ENCODE measurements at places on chromosomes 5 and 9.

DNA sequence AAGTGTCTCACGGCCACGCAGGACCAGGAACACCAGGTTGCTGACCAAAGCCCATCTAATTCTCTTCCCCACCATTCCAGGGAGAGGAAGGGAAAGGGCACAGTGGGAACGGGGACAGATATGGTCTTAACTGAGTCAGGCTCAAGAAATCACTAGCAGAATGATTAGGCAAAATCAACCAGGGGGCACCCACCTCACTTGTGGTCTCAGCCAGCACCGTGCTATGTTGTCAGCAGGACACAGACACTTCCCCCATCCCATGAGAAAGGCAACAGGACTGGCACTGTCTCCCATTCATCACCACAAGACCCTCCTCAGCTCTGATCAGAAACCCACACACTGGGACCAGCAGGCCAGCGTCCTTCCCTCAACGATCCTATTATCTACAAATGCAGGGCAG, 2.9 kb downstream of the BICD2 start:
- no peak for DNase-seq

- no peak for DNase-seq
These were observed at the start of gene ZNF883 for GRCh38 chr9:113011911-113012381. Gene ZNF883 (minus strand): TSS chr9:113012192.

DNA sequence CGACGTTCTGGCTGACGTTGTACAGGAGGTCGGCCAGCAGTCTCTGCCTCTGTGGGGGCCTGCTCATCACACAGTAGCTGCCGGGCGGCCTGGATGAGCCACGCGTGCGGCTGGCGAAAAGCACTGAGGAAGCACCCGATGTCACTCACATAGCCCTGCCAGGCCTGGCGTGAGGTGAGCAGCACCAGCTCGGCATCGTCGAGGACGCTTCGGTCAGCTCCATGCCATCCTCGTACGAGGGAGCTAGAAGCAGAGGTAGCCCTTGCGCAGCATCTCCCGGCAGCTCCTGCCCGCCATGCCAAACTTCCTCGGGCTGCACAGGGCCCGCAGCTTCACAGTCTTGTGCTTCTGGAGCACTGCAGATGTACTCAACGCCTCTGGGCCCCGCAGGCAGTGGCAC, 6.2 kb downstream of the NDUFB6 start:
- DNase-seq, result no peak

- DNase-seq, result no peak
These were observed 47.1 kb upstream of the FYB1 start for GRCh38 chr5:39266442-39266841.

GRCh38 chr5:116856271-116856670, 281.6 kb upstream of the SEMA6A start:
- DNase-seq, result no peak

DNA sequence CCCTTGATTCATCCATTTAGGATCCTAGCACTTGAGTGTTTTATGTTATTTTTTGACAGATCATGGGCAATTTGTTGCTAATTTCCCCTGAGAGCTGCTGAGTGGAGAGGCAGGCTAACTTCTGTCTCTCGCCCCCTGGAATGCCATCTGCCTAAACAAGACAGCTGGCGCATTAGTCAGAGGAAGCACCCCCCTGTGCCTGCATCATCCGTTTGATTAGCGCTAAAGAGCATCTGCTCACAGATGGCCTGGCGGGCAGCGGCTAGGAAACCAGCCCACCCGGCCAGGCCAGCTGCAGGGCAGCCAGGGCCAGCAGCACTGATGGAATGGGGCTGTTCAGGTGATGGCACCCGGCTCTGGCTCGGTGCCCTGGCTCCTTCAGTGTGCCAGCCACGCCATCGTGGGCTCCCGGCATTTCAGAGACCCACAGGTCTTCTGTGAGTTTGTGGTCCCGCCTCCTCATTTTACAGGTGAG, 22.9 kb upstream of the ASS1 start:
- no peak for DNase-seq

DNA sequence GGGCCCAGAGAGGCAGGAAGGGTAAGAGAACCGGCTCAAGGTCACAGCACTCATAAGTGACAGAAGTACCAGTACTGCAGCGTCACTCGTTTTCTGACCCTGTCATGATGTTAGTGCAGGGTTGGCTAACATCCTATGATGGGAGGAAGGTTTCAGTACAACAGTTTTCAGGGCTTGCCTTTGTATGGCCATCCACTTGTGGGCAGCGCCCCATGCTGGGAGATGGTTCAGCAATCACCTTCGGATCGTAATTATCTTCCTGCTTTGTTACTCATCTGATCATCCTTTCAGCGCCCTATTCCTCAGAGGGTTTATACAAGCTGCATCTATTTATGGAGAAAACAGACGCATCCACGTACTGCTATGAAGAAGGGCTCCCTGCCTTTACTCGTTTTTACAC, 2.4 kb downstream of the MAP1B start:
- DNase-seq, result no peak

DNA sequence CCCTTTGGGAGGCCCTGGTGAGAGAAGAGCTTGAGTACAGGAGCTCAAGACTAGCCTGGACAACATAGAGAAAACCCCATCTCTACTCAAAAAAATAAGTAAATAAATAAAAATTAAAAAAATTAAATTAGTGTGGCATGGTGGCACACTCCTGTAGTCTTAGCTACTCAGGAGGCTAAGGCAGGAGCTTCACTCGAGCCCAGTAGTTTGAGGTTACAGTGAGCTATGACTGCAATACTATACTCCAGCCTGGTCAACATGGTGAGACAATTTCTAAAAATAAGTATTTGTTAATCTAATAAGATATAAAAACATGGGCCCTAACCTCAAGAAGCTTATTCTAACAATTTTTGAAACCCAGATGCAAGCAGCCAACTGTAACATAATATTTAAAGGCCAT, 7.6 kb downstream of the RNF38 start:
- no peak for DNase-seq

- DNase-seq, result no peak
These were observed 344.2 kb upstream of the CYLC2 start for GRCh38 chr9:102650896-102651295.
